AG20443 (cell line): ENCODE measurements at places on chromosomes 7 and 10.
A peak's percentile ranks its signal among the peaks of the same experiment; 100 is the strongest.

DNA sequence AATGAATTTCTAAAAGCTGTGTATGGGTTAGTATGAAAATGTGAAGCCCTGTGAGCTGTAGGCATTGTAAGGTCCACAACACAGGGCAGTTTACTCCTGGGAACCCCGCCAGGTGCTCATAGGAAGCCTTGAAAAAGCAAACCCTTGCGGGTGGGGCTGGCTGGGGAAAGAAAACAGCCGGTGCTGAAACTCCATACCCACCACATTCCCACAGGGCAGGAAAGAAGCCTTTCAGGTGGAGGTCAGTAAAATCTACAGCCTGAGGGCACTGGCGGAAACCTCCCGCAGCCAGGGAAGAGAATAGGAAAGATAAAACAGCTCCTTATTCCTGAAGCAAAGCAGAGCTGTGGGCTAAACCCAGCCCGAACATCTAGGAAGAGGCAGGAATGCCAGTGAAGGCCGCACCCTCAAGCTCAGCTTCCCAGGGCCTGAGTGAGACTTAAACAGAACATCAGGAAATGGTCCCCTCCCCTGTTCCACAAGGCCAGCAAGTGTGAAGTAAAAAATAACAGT lies 34.7 kb downstream of the PODXL start:
- DNase-seq: peak; percentile 63

- no peak for DNase-seq
Measured at GRCh38 chr7:141915565-141915964, 634 bp upstream of the OR9A4 start.

- no peak for DNase-seq
Measured at GRCh38 chr7:132750096-132750495, 173.8 kb upstream of the PLXNA4 start.

- peak; percentile 97 for DNase-seq
Measured at GRCh38 chr7:23474094-23474828, 4.0 kb upstream of the IGF2BP3 start.

GRCh38 chr7:77439572-77439971 lies 23.4 kb upstream of the GSAP start:
- DNase-seq: no peak

- DNase-seq: no peak
Measured at GRCh38 chr7:33882950-33883670, 22.2 kb upstream of the BMPER start.

GRCh38 chr7:128810997-128811396 lies 19.2 kb upstream of the FLNC start:
- DNase-seq: no peak

DNA sequence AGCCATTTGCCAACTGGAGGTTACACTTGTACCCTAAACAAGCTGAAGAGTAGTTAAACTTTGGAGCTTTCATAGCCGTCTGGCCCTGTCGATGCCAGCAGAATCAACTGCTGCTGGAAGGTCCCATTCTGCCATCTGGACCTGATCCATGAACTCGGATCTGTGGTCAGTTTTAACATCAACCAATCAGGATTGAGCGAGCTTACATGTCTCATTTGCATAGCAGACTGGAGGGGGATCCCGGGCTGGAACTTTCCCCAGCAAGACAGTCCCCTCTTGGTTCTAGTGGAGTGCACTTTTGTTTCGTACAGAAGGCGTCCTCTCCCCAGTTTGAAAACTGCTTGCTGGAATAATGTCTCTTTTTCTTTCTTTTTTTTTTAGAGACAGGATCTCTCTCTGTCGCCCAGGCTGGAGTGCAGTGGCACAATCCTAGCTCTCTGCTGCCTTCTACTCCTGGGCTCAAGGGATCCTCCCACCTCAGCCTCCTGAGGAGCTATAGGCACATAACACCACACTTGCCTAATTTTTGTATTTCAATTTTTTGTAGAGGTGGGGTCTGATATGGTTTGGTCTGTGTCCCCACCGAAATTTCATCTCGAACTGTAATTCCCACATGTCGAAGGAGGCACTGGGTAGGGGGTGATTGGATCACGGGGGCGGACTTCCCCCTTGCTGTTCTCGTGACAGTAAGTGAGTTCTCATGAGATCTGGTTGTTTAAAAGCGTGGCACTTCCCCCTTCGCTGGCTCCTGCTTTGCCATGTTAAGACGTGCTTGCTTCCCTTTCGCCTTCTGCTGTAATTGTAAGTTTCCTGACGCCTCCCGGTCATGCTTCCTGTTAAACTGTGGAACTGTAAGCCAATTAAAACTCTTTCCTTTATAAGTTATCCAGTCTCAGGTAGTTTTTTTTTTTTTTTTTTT lies 42.8 kb upstream of the SEPHS1 start:
- no peak for DNase-seq

GRCh38 chr7:132708470-132708869 lies 132.2 kb upstream of the PLXNA4 start:
- no peak for DNase-seq
